ENCODE measurements at places on chromosomes 11 and 22.

GRCh38 chr11:116932181-116932580, 94.8 kb upstream of the APOA1 start:
- no peak for DNase-seq

DNA sequence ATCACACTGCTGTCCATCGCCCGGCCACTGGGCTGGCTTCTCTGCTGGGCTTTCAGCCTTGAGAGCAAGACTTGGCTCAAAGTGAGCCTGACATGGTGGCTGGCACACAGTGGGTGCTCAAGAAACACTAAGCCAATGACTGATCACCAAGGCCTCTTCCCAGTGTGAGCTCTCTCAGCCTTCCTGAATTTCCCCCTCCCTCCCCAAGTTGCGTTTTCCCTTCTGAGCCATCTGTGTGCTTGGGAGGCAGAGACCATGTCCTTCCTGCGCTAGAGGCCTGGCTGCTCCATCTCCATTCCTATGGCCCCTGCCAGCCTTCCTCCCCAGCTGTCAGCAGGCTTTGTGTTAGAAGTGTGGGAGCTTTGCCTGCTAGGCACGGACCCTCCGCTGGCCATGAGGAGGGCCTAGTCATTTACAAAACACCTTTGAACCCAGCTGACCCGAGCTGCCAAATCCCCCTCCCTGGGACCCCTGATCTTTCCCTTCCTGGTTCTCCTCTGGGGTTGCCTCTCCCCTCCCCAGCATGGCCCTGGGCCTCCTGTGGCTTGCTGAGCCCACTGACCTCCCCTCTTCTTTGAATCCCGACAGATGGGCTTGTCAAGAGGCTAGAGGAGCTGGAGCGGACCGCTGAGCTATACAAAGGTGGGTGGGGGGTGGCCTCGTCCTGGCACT, 13.2 kb downstream of the PICK1 start:
- no peak for DNase-seq

- DNase-seq, result no peak
Measured at GRCh38 chr11:91967026-91967690, 257.5 kb upstream of the FAT3 start.

DNA sequence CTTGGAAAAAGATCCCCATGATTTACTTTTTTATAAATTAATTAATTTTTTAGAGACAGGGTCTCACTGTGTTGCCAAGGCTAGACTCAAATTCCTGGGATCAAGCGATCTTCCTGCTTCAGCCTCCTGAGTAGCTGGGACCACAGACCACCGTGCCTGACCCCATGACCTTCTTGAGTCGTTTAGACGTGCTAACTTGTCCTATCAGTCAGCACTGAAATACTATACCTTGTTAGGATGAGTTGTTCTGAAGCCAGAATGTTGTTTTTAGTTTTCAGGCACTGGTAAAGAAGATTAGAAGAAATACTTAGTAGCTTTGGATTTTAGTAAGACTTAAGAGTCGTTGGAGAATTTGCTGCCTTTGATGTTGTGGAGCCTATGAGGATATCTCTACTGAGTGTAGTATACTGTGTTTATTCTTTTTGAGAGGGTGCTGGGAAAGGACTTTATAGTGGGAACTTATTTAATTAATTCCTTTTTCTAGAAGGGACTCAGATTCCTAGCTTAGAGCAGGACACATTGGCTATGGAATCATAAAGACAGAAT, 8.6 kb downstream of the HTATIP2 start:
- DNase-seq, result no peak

DNA sequence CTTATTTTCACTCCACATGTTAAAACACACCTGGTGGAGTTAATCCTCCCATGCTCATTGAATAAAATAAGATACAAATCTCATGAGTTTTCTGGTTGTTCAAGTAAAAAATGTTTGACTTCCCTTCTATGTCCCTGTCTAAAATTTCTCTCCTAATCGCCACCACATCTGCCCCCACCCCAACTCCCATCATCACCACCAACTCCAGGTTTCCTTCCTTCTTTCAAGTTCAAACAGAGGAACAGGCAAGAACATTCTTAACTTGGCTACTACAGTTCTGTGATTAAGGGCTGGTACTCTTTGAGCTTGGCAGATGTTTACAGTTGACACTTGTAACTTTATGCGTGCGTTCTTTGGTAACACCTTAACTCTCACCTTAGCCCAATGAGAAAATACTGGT, 9.1 kb upstream of the PSMA1 start:
- no peak for DNase-seq

DNA sequence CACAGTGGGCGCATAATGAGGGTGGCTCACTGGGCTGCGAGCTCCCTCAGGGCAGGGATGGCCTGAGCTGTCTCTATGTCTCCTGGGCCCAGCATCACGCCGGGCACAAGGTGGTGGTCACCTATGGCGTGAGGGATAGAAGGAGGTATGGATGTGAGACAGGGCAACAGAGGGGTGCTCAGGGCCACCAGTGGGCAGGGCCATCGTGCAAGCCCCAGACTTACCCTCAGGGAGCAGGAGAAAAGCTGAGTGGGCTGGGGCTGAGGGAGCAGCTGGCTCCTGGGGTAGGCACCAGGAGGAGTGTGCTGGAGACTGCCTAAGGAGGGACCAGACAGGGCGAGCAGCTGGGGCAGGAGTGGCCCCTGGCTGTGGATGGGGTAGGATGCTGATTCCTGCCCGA, 34.3 kb upstream of the KLHL35 start:
- no peak for DNase-seq

- DNase-seq, result no peak
Measured at GRCh38 chr11:82767123-82767522, 33.5 kb upstream of the FAM181B start.

- no peak for DNase-seq
Measured at GRCh38 chr22:42897960-42898359, 40.9 kb upstream of the ARFGAP3 start.

- DNase-seq, result no peak
Measured at GRCh38 chr11:8093931-8094575, 13.0 kb downstream of the TUB start.

DNA sequence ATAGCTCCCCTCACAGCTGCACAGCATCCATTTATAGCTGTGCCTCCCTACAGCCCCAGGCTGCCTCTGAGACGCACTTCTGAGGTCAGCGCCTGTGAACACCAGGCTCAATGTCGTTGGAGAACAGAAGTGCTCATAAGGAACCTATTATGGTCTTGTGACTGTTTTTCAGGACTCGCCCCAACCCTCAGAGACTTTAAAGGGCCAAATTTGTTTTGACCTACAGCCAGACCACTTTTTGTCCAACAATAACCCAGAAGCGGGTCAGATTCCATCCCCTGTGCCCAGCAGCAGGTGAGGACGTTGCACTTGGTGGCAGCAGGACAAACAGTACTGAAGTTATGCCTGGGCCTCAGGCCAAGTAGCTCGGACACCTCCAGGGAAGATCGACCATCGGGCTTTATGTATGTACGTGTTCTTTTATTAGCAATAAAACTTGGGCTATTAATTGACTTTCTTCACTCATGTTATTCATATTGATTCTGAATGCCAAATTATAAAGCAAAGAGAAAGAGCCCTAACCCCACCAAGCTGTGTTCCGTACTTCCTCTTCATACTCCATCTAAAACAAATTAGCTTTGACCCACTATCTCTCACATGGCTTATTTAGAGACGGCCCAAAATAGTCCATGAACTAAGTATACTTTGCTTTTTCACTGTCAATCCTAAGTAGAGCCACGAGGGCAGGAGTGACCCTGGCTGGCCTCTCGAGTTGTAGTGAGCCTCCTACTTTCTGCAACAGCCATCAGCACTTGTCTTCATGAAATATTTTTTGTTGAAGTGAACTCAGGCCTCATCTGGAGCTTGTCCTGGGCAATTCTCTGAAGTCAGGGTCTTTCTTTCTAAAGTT, 92.3 kb upstream of the PAX6 start:
- DNase-seq, result no peak

DNA sequence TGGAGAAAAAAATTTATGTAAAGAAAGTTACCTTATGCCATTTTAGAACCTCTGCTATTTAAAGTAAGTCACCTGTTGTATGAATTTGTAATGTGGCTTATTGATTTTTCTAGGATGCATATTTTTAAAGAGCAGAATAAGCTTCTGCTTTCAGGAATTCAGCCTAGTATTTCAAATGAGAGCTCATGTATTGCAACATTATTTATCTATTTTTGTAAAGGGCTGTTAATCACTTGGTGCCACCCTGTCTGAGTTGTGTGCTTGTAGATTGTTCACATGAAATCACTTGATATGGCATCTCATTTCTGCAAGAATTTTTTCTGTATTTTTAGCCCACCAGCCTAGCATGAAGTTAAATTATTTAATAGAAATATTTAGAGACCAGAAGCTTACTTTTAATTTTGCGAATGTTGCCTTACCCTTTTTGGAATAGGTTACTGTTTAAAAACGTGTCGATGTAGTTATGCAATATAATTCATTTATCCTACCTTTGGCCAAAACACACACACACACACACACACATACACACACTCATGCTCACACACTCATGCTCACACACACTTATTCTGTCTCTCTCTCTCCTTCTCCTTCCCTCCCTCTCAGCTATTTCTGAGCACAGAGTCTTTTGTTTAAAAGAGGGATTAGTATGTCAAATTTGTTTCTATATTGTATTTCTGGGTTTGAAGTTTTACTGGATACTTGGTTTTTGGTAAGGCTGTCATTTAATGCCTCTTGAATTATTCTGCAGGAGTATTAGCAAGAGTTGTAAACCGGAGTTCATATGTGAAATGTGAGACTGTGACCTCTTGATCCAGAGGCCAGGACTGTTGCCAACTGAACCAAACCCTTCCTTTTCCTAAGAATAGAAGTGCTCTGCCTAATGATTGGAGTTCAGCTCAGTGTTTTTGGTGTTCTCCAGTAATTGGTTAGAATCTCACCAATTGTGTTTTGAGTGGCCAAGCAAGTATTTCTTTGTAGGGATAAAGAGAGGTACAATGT, 34.4 kb downstream of the YAP1 start:
- no peak for DNase-seq

GRCh38 chr11:128603752-128604414, 16.5 kb upstream of the ETS1 start:
- DNase-seq, result no peak

GRCh38 chr11:69308936-69309615, 15.1 kb downstream of the MYEOV start:
- DNase-seq, result no peak

GRCh38 chr11:76369406-76369805, 11.5 kb downstream of the THAP12 start:
- DNase-seq, result no peak

DNA sequence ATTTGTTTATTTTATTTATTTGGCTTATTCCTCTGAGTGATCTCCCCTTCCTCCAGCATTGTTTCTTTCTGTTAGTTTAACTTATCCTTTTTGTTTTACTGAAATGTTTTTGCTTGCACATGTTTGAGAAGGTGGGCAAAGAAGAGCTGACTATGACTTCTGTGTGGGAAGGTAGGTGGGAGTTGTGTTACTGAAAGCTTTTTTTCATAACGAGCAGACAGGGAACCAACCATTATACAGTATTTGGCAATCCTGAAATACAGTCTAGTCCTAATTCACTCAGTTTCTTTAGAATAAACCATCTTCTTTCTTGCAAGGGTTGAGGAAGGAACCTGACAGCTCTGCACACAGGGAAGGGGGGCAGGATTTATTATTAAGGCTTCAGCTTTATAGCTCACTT, 37.0 kb upstream of the PAK1 start:
- DNase-seq, result no peak

GRCh38 chr22:33909911-33910310, 10.4 kb downstream of the LARGE1 start:
- DNase-seq, result no peak

GRCh38 chr11:65862191-65862735, 2.0 kb downstream of the MUS81 start:
- DNase-seq, result no peak

GRCh38 chr11:103970701-103971249, 65.7 kb upstream of the DDI1 start:
- DNase-seq, result no peak

DNA sequence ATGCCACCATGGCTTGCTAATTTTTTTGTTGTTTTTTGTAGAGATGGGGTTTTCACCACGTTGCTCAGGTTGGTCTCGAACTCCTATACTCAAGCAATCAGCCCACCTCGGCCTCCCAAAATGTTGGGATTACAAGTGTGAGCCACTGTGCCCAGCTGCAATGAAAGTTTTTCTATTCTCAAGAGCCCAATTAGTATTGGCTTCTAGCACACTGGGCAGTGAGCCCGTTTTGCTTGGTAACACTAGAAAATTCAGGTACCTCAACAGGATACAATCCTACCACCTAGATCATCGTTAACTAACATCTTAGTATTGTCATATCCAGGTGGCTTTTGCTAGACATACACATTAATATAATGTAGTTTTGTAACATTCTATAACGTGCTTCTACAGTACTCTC, 19.0 kb downstream of the SEC14L3 start:
- DNase-seq, result no peak

DNA sequence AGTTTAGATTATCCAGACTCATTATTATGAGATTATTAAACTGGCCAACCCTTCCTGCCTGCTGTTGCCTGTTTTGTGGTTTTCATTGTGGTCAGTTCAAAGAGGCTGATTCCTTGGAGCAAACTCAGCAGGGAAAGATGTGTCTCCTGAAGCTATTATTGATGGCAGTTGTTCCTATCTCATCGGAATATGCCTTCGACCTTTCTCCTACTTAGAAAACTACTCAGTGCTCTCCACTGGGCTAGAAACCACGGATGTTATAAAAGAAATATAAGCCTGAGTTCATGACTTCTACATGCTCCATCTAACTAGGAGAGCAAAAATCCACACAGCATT, 80.2 kb upstream of the NAV2 start:
- DNase-seq, result no peak

- DNase-seq, result no peak
Measured at GRCh38 chr11:119864836-119865235, 135.8 kb upstream of the NECTIN1 start.

DNA sequence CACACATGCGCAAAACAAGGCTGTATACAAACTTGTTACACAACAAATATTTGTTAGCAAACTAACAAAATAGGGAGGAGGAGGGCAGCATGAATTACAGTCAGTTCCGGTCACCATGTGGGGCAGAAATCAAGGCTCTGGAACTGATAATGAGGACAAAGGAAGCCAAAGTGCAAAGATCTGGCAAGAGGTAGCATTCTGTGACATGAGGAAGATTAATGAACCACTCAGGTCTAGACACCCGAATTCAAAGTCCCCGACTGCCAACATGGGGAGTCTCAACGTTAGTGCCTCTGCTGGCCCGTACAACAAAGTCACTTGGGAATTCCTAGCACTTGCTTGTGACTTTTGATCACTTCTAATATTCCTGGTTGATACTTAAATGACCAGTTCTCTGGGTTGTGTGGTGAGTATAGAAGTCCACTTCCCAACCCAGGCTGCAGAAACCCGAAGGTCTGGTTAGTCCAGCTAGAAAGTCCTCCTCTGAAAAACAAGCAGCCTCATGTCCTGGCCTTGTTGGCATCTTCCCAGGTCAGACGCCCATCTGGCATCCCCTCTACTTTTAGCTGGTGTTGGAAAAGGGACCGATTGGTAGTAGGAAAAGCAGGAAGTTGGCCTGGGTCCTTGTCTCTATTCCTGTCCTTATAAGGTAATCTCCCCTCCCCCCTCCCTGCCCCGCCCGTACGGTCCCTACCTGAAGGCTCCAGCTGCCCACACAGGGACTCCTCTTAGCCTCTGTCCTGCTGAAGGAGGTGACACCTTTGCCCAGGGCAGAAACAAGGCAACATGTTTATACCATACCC, 1.6 kb downstream of the SUN2 start:
- DNase-seq, result peak; percentile 27

- no peak for DNase-seq
Measured at GRCh38 chr22:32841175-32841574, 39.7 kb downstream of the TIMP3 start.
